ENCODE measurements at places on chromosomes 5 and 9.

DNA sequence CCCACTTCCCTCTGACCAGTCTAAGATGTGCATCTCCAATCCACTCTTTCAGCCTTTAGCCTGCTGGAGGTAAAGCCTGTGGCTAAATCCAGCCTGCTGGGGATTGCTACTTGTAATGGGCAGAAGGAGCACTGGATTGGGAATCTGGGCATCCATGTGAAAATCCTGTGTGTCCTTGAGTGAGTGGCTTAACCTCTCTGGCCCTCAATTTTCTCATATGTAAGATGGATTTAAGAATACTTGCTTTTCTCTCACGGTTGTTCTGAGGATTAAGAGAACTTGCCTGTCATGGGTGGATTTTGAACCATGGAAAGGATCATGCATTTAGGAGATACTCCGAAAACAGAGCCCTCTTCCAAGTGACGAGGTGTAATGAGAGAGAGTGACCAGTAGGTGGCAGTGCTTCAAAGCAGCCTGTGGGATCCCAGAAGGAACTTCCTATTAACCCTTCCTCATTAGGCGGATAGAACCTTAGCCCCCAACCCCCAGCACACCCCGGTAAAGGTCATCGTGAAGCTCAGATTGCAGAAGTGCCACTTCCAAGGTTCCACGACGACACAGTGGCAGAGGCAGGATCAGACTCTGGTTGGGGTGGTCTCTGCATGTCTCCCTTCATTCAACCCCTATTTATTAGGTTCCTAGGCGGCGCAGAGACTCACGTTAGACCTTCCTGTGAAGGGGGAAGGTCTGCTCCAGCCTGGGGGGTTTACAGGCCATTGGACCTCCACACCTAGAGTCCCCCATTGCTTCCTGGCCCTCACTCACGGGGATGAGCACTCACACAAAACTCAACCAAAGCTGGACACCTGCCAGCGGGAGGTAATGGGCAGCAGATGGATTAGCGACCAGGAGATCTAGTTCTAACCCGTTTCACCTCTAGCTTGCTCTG, 68.7 kb upstream of the ZNF618 start:
- peak; percentile 50 for DNase-seq

DNA sequence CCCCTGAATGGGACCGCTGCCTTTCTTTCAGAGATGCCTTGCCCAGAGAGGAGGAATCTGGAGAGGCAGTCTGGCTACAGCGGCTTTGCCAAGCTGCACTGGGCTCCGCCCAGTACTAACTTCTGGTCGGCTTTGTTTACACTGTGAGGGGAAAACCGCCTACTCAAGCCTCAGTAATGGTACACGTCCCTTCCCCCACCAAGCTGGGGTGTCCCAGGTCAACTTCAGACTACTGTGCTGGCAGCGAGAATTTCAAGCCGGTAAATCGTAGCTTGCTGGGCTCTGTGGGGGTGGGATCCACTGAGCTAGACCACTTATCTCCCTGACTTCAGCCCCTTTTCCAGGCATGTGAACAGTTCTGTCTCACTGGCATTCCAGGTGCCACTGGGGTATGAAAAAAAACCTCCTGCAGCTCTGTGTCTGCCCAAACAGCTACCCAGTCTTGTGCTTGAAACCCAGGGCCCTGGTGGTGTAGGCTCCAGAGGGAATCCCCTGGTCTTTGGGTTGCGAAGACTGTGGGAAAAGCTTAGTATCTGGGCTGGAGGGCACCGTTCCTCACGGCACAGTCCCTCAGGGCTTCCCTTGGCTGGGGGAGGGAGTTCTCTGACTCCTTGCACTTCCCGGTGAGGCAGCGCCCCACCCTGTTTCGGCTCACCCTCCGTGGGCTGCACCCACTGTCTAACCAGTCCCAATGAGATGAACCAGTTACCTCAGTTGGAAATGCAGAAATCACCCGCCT, 171.2 kb downstream of the CWC27 start:
- DNase-seq, result no peak

DNA sequence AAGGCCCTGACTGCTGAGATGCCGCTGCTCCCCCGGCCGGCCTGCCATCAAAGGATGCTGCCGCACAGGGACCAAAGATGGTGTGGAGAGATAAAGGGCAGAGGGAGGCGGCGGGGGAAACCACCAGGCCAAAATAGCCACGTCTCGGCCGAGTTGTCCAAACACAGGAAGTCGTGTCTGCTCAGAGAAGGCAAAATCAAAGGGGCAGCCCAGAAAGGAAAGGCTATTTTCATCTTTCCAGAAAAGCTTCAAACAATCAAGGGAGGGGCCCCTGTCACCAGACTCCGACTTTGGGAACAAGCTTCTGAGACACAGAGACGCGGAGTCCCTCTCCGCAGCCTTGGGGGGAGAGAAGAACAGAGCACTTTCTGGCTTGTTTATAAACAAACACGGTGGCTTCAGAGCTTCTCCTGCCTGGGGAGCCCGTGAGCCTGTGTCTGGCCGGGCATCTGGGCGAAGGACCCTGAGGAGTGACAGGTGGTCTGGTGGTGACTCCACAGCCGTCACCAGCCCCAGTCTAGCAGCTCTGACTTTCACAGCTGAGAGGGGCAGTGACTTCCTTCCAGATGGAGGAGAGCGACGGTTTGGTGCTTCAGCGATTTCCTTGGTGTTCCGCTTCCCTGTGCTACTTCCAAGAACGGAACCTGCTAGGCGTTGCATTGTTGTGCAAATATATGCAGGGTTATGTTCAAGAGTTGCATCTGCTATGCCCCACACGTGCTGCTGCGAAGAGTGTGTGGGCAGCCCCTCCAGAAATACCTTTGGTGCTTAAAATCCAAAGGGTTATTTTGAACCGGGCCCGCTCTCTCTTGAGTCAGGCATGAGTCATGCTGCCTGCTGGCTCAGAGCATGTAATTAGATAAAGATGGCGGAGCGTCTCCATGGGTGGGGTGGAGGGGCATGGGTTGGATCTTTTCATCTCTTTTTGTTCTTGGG, 24.0 kb downstream of the ADAMTSL2 start:
- peak; percentile 77 for DNase-seq

DNA sequence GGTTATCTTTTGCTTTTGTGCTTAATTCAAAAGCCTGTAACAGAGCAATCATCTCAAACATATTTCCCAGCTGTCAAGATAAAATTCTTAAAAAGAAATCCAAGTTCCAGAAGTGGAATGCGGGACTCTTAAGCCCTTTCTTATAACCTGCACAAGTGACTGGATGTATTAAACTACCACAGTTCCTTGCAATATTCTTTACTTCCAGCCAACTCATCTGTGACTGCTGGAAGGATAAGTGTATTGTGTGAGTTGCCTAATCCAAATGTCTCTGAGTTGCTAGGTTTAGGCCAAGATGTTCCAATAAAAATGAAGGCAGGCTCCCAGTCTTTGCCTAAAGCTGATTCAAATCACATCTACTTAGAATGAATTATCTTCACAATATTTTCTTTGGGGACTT, 159.2 kb upstream of the SLC24A2 start:
- no peak for DNase-seq

DNA sequence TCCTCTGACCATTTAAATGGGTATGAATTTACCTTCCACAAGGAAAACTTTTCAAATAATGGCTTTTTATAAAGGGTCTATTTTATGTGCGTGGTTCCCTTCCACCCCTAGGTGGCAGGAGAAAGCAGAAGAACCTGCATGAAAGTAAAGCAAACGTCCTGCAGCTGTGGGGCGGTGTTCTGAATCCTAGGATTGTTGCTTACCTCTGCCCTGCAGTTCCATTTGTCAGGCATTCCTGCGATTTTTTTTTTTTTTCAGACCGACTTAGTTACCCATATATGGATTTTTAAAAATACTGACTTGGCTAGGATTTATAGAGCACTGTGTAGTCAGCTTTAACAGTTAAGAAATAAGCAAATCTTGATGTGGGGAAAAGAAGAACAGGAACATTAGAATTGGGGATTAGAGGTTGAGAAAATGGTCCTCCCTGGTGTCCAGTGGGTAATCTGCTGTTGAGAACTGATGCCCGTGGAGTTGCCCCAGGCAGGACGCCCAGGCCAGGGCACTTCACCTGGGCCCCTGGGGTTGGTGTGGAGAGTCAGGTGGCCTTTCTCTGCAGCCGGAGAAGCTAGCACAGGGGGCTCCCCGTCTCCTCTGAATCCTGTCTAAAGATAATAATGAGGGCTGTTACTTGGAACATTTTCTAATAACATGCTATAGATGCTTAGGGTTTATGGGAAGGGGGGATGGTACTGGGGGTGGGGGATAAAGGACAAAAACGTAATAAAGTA, 30.4 kb upstream of the LTC4S start:
- peak; percentile 76 for DNase-seq

DNA sequence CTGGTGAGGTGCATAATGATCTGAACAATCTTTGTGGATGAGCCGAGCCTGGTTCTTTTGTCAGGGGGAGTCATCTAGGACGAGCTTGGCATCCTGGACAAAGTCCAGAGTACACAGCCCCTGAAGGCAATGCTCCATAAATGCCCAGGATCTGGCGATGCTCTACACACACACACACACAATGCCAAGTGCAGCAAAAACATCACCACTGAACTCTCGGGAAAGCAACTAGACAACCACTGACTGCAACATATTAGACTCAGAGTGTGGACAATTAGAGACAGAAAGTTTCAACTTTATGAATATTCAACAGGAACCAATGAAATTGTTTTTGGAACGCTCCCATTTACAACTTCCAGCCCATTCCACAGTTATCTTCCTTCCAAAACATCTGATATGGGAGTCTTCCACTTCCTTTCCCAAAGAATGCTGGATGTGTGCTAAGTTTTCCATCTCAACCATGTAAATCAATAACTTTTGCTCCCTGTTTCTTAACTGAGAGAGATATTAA, 227.6 kb upstream of the ANKRD55 start:
- no peak for DNase-seq

GRCh38 chr9:137244486-137245449, 3.7 kb downstream of the TUBB4B start:
- no peak for DNase-seq

DNA sequence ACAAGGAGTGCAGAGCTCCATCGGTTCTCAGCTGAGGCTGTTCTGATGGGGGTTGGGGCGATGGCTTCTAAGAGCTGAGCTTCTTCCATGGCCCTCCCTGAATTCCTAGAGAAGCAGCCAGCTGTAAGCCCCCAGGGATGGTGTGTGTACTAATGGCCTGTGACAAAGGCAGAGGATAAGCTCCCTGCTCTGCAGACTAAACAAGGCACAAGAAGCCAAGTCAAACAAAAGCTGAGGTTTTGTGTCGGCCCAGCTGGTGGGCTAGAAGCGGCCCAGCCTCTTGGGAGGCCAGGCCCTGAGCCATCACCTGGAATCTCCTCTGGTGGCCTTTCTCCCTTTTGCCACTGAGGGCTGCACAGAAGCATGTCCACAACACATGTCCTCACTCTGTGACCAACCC, 75.0 kb upstream of the XPA start:
- no peak for DNase-seq

GRCh38 chr5:80246001-80246758, 9.7 kb downstream of the SERINC5 start:
- DNase-seq, result no peak

DNA sequence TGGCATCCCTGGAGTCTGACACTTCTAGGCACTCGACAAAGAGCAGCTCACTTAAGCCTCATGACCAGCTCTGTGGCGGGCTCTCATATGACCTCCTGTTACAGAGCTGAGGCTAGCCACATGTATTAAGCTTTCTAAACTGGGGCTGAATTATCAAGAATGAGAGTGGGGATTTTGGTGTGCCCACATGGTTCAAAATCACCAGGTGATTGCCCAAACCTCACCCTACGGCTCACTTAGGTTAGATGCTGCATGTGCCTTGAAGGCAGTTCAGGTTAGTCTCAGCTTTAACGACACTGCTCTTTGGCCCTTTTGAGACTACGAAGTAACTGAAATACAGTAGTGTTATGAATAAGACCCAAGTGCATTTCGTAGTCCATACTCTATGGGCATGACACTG, 39.4 kb upstream of the SMIM32 start:
- DNase-seq, result no peak

GRCh38 chr9:98302150-98302549, 46.7 kb upstream of the TBC1D2 start:
- no peak for DNase-seq

GRCh38 chr5:132686193-132686592, 12.4 kb downstream of the IL4 start:
- DNase-seq, result no peak
